Natural killer cell treated with Interleukin-12 subunit alpha and Interleukin-12 subunit beta and Interleukin-15 and Interleukin-18, amount 100 ng/mL, for 72 hours (primary cell): ENCODE measurements at places on chromosomes 12 and 14. TPM values are rescaled to one million over a fixed set of nuclear protein-coding genes. Genes with fewer than 3 reads are reported as not detected.

GRCh38 chr12:57215668-57216013 is 953 bp upstream of the NXPH4 start:
- no peak for DNase-seq

DNA sequence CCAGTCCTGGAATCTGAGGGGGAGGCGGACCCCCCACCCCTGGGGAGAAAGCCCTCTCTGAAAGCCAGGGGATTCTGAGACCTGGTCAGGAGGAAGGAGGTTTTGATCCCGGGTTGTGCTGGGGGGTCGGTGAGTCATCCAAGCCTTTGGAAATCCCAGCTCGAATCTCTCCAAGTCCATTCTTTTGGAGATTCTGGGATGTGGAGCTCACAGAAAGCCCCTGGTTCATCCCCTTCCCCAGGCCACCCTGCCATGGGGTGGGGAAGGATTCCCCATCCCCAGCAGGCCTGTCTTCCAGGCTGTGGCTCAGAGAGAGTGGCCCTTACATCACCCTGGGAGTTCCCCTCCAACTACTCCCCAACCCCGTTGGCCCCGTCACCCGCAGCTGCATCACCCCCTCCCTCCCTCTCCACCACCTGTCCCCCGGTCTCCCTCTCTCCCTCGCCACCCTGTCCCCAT is 14.3 kb downstream of the EXOC3L4 start:
- DNase-seq: peak; percentile 75

DNA sequence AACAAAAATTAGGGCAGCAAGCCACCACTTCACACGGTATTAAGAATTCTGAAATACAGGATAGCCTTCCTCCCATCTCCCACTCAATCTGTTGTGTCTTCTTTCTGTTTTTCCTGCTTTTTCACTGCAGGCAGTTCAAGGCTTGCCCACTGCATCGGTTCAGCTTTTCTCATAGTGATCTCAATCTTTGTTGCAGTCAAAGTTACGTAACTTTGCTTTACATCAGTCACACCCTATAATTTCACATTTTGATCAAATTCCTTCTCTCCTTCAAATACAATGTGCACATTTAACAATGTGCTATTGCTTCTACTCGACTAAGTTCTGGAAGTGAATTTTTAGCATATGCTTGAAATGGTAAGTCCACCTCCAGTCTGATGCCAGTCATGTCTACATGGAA is 217.6 kb downstream of the EFCAB11 start:
- no peak for DNase-seq

- peak; percentile 95 for DNase-seq
These were observed at the start of gene GZMB for GRCh38 chr14:24634158-24634557. Gene GZMB (minus strand): TSS chr14:24634190. CDS start chr14:24634160, 30 bp downstream.

GRCh38 chr14:53368711-53369201 is 215.6 kb upstream of the DDHD1 start:
- DNase-seq: no peak

SERPINA10 gene
- not detected for total RNA-seq

PRKCH gene
- total RNA-seq: 216 TPM
